Activated CD8-positive, alpha-beta memory T cell treated with anti-CD3 and anti-CD28 coated beads for 24 hours (primary cell): ENCODE measurements at places on chromosomes 7 and 10.

DNA sequence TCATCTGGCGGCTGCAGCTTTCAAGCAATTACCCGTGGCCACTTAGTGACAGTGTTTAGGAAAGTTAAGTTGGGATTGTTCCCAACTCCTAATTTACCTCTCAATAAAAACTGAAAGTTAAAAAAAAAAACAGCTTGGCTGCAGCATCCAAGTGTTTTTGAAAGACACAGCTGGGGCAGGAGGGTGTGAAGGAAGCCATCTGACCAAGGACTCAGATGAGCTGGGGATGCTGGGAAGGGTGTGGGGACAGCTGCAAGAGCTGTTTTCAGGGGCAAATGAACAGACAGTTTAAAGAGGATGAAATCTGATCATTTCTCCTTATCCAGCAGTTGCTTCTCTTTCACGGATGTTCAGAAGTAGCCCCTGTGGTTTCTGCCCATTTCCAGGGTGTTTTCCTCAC is 129.2 kb upstream of the CDCA7L start:
- no peak for DNase-seq

DNA sequence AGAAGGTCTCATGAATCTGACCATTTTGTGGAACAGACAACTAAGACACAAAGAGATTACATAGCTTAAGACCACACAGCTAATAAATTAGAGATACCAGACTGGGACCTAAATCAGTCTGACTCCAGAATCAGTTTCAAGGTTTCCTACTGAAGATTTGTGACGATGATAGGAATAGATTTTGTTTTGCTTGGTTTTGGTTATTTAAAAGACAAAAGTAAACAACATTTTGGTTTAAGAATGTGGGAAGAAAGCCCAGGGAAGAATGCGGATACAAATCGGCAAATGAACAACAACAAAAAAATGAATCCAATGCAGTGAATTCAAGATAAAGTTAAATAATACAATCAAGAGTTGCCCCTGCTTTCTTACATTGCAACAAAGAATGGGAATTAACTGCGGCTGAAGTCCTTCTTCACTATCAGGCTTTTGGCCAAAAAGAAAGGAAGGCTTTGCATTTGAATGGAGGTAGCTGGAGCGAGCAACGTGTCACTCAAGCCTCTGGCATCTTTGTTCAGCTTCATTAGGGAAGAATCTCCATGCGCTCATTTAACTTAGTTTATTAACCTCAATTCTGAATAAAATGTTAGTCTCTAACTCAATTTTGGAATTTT is 210.8 kb downstream of the ADAM12 start:
- no peak for DNase-seq

GRCh38 chr7:27207348-27207985 is 7.6 kb upstream of the HOXA13 start:
- DNase-seq, result no peak

DNA sequence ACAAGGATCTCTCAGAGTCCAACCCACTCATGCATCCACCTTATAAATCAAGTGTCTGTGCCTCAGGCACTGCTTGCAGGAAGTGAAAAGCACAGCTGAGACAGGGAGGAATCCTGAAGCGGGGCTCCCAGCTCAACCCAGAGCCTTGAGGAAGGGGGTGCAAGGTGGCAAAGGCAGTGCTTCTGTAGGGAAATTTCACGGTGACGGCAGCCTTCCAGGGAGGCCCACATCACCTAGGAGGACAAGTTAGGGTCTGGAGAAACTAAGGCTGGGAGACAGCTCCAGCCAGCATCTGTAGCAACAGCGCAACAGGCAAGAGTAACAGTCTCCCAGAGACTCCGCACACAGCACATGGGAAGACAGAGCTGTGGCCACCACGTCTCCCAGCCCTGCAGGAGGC is 2.7 kb downstream of the AOC1 start:
- peak; percentile 33 for DNase-seq

DNA sequence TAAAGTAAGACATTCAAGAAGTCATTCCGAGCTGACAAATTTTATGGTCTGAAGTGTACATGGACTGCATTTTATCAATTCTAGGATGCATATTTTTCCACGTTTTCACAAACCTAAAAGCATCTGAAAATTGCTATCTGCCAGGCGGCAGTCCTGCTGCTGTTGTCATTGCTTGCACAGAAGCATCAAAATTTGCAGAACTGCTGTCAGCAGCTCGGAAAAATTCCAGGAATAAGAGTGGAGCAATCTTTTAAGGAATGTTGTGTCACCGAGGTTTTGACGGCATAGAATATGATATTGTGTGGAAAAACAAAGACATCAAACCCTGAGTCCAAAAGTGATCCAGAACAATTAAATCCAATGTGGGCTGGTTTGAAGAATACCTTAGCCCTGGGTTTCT is 61.4 kb downstream of the CHCHD3 start:
- no peak for DNase-seq

GRCh38 chr10:6877336-6877721 is 297.3 kb upstream of the PRKCQ start:
- no peak for DNase-seq

DNA sequence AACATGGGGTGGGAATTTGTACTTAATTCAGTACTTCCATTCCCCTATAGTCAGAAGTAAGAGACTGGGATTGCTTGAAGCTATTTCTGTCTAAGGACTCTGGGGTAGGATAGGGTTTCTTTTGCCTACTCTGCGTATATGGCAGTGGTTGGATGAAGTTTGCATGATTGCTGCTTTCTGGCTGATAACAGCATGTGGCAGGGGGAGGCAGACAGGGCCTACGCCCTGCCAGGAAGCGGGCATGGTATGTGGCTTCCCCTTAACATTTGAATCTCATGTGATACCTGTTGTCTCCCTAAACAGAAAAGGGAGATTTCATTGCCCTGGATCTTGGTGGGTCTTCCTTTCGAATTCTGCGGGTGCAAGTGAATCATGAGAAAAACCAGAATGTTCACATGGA is 57.1 kb downstream of the TACR2 start:
- no peak for DNase-seq

DNA sequence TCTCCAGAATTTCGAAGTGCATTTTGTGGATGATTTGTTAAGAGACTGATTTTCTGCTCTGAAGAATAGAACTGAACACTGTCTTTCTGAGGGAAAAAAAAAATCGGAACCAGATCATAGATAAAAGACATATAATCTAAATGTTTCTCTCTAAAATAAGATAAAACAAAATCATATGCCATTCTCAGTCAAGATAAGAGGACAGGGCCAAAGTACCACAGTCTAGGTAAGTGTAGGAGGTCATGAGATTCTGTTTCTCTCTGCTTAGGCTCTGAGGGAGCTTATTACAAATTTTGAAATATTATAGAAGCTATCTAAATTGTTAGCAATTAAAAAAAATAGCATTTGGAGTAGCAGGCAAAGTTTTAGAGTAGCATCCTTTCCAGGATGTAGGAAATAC is 702 bp upstream of the AOAH start:
- DNase-seq, result no peak

- DNase-seq, result no peak
Measured at GRCh38 chr7:131080754-131081153, 246.9 kb upstream of the MKLN1 start.

DNA sequence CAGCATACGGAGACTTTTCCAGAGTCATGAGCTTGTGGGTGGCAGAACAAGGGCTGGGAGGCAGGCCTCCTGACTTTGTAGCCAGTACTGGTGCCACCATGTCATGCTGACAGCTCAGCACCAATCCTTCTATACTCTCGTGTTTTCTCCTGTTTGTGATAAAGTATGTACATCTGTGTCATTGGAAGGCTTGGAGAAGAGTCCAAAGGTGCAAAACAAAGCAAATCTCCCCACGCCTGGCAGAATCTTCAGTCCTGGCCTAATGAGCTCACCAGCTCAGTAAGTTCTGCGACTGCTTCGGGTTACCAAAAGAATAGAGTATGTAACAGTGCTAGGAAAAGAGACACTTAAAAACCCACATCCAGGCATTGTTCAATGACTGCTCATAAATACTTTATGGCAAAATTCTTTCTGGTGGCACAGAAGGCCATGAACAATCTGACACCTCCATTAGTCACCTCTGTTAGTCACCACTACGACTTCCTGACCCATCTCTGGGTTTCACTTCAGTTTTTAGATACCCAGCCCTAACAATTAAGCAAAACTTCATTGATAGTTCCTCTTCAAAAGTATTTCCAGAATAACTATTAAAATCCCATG is 24.5 kb downstream of the STEAP1 start:
- no peak for DNase-seq

GRCh38 chr7:25459057-25459456 is 230.8 kb upstream of the NPVF start:
- no peak for DNase-seq

GRCh38 chr7:127781081-127781480 is 129.1 kb downstream of the SND1 start:
- DNase-seq, result no peak

DNA sequence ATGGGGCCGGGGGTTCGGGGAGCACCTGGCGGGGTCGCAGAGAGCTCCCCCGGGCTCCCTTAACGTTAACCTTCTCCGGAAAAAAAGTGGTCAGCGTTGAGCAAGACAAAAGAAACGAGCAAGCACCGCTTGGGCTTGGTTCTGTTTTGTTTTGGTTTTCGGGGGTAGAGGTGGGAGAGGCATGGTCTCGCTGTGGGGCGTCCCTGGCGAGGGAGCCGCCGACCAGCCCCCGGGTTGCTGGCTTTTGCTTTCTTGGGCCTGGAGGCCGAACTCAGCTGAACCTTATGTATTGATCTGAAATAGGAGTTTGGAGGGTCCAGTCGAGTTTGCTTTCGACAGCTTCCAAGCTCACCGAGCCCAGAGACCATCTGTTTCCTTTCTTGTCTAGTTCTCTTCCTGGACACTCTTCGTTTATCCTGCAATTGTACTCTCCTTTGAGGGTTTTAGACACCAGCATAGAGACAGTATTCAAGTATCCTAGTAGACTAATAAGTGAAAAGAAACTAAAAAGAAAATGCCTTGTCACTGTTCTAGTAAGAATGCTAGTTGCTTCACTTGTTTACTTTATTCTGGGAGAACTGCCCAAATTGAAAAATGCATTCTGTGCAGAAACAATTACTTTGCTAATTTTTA is 980 bp downstream of the FHIP2A start:
- no peak for DNase-seq

DNA sequence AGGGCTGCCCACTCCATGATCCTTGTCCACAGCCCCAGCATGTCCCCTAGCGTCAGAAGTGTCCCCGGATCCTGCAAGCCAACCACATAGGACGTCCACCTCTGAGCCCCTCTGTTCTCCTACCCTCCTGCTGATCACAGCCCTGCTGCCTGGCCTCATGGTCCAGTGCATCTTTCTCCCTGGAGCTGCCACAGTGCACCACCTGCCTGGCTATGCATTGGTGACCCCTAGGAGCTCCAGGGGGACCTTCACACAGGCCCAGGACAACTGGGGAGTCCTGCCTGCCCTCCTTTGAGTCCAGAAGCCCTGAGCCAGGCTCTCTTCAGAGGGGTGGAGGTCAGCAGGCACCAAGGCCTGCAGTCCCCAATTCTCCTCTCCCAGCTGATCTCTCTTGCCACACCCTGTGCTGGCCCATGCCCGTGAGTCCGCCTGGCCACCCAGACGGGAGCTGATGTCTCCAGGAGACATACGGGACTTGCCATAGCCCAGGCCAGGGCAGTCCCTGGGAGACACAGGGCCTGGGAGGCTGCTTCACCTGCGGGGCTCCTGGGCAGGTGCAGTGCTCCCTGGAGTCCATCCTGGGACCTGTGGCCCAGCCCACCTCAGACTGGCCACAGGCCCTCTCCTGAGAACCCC is 77.4 kb upstream of the RET start:
- DNase-seq, result peak; percentile 35

DNA sequence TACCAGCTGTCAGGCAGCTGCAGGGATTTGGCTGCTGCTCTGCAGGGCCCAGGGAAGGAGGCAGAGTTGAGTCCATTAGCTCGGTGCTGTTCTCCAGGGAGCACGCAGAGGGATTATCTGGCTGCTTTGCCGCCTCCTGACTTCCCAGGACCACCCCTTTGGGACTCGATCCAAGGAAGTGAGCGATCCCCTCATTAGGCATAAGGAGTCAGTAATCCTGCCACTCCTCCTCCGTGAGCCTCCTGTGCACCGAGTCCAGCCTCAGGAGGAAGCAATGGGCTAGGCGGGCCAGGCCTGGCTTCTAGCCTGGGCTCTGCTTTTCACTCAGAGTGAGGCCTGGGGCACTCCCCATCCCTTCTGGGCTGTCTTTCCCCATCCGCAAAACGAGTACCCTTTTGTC is 417.9 kb downstream of the RPS24 start:
- DNase-seq, result no peak

GRCh38 chr7:70040970-70041766 is 442.9 kb downstream of the AUTS2 start:
- no peak for DNase-seq

- no peak for DNase-seq
Measured at GRCh38 chr7:97842006-97842405, 30.2 kb downstream of the ASNS start.

DNA sequence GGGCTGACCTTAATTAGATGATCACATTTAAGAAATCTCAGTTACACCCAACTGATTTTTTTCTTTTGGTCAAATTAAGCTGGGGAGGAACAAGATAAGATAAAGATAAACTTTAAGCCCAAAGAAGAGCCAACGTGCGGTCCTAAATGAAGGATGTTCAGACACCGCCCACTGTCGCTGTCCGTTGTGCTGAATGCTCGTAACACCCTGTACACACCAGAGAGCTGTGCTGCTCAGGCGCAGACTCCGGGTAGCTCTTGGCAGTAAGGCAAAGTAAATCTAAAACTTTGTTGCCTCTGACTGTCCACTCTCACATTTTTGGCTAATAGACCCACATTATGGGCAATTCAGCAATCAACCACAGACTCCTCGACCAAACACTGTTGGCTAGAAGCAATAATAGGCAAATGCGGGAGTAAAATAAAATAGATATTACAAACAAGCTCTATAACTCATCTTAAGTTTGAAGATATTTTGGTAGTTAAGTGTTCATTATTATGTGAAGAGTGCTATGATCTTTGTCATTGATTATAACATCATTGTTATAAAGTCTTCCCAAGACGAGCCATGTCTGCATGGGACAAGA is 57.1 kb downstream of the PLPP4 start:
- DNase-seq, result no peak

GRCh38 chr10:60733826-60734225 is 44.5 kb upstream of the CDK1 start:
- DNase-seq, result no peak

- DNase-seq, result no peak
Measured at GRCh38 chr10:45408421-45409319, 34.7 kb downstream of the ALOX5 start.
